ENCODE measurements at places on chromosomes 3 and 15.

- H3K36me3 ChIP-seq: no peaks in the 10 kb centered on the region
- peaks cover 8% of the 10 kb centered on the region for H3K4me1 ChIP-seq
- no peak for DNase-seq
- no peak overlapping the region for H3K4me3 ChIP-seq
- no peak overlapping the region for H3K27ac ChIP-seq
These were observed 7.4 kb upstream of the CCDC54 start for GRCh38 chr3:107369791-107370190.

- H3K4me1 ChIP-seq: no peaks in the 10 kb centered on the region
- no peak for DNase-seq
- no peaks in the 10 kb centered on the region for H3K36me3 ChIP-seq
- no peak overlapping the region for H3K27ac ChIP-seq
These were observed 65.8 kb upstream of the CACNA2D3 start for GRCh38 chr3:54056521-54056920.

GRCh38 chr15:51144021-51144532, 49.4 kb upstream of the TNFAIP8L3 start:
- H3K27me3 ChIP-seq: no peaks in the 10 kb centered on the region
- H3K4me3 ChIP-seq: no peak overlapping the region
- H3K36me3 ChIP-seq: no peaks in the 10 kb centered on the region
- DNase-seq: no peak
- H3K4me1 ChIP-seq: no peaks in the 10 kb centered on the region

GRCh38 chr3:150778793-150779401, 15.9 kb upstream of the SIAH2 start:
- H3K36me3 ChIP-seq: no peaks in the 10 kb centered on the region
- no peaks in the 10 kb centered on the region for H3K27me3 ChIP-seq
- no peak for DNase-seq
- H3K4me3 ChIP-seq: no peak overlapping the region
- H3K4me1 ChIP-seq: no peaks in the 10 kb centered on the region

- H3K36me3 ChIP-seq: no peaks in the 10 kb centered on the region
- no peak overlapping the region for H3K4me3 ChIP-seq
- DNase-seq: no peak
- no peaks in the 10 kb centered on the region for H3K27me3 ChIP-seq
- no peak overlapping the region for H3K27ac ChIP-seq
These were observed 273.1 kb downstream of the FOXP1 start for GRCh38 chr3:71310359-71310979.

GRCh38 chr3:40677321-40677720, 152.6 kb downstream of the ZNF621 start:
- H3K4me1 ChIP-seq: peaks cover 9% of the 10 kb centered on the region
- H3K4me3 ChIP-seq: no peak overlapping the region
- no peak overlapping the region for H3K27ac ChIP-seq
- no peaks in the 10 kb centered on the region for H3K27me3 ChIP-seq

- H3K27ac ChIP-seq: no peak overlapping the region
- H3K4me3 ChIP-seq: no peak overlapping the region
- H3K36me3 ChIP-seq: no peaks in the 10 kb centered on the region
- H3K4me1 ChIP-seq: no peaks in the 10 kb centered on the region
- H3K27me3 ChIP-seq: no peaks in the 10 kb centered on the region
These were observed 61.0 kb upstream of the CHRM5 start for GRCh38 chr15:33907326-33907725.

Data from esophagus squamous epithelium (tissue), 5 donors.